ENCODE measurements at places on chromosomes 7 and 10. TPM values are rescaled to one million over a fixed set of nuclear protein-coding genes. Genes with fewer than 3 reads are reported as not detected.

GRCh38 chr7:107953924-107954303 lies 49.0 kb downstream of the LAMB1 start:
- DNase-seq: no peak

- peak; percentile 58 for DNase-seq
Measured at GRCh38 chr10:94210440-94211168, 152.1 kb downstream of the NOC3L start.

DNA sequence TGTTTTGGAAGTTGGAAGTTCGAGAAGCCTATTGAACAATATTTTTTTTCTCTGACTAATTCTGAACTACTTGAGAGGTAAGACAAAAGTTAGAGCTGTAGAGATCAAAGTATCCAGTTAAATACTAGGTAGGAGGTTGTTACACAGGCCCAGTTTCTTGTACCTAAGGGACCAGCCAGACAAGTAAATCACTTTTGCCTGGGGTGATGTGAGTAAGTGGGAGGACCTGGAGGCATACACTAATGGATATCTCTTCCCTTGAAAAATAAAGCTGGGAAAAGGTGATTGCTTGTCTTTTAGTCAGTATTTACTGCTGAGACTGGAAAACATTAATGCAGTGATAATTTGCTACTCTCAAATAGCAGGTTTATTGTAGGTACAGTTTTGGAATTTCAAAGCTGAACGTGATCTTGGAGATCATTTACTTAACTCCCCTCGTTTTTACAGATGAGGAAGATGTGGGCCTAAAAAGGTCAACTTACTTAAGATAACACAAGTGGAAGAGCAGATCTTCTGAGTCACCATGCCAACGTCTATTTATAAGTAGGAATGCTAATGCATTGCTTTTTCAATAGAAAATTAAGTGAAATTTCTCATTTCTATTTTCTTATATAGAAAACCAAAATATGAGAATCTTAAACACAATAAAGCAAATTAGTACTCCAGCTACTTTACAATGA lies 181.3 kb downstream of the PPP1R9A start:
- DNase-seq: no peak

DNA sequence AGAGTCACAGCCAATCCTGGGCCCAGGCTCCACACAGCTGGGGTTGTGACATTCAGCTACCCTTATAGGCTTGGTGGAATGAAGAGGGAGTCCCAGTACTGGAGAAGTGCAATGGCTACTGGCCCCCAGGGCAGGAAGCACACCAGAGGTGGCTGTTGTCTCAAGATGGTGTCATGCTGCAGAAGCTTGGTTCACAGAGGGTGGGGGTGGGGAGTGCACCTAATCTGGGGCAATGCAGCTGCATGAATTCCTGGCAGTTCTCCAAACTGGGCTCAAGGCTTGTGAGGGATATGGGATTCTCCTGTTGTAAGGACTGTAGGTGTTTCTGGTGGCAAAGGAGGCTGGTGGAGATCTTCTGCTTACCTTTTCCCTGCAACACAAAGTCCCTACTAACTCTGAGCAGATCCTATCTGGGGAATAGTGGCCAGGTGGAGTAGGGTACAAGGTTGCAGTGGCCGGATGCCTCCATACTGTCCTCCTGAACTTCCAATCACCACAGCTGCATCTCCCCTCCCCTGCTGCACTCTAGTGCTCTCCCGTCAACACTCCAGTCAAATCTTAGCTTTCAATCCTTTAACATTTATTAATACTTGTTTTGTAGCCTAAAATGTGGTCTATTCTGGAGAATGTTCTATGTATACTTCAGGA lies 27.4 kb upstream of the PLA2G12B start:
- peak; percentile 7 for DNase-seq

GCK gene
- not detected for total RNA-seq

VIPR2 gene
- not detected for total RNA-seq
